ENCODE measurements at places on chromosomes 2 and 18.

GRCh38 chr18:26436176-26437051, 111.9 kb downstream of the KCTD1 start:
- no peak for DNase-seq

- no peak for DNase-seq
These were observed 236.7 kb downstream of the PRKCE start for GRCh38 chr2:45888167-45888566.

GRCh38 chr18:7946734-7947377, 379.7 kb downstream of the PTPRM start:
- no peak for DNase-seq

DNA sequence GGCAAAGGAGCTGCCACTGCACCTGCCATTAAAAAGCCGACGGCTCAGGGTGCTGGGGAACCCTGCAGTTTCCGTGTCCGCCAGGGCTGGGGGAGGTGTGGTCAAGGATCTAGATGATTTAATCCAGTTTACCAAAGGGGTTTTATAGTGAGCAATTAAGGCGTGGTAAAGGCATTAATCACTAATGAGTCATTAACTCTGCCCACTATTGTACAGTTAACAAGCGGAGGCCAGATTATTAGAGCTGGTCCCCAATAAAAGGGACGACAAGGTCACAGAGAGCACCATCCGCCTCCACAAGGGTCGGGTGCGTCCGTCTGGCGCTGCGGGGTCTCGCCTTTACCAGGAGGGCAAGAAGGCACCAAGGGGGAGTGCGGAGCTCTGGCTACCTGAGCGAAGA, 9.6 kb downstream of the RAX start:
- no peak for DNase-seq

- no peak for DNase-seq
These were observed 82.3 kb upstream of the FAM98A start for GRCh38 chr2:33681364-33681757.

Measured in right atrium auricular region (tissue), 2 donors.